IPS DF 19.7 (cell line): ENCODE measurements at places on chromosomes 5 and 9.

DNA sequence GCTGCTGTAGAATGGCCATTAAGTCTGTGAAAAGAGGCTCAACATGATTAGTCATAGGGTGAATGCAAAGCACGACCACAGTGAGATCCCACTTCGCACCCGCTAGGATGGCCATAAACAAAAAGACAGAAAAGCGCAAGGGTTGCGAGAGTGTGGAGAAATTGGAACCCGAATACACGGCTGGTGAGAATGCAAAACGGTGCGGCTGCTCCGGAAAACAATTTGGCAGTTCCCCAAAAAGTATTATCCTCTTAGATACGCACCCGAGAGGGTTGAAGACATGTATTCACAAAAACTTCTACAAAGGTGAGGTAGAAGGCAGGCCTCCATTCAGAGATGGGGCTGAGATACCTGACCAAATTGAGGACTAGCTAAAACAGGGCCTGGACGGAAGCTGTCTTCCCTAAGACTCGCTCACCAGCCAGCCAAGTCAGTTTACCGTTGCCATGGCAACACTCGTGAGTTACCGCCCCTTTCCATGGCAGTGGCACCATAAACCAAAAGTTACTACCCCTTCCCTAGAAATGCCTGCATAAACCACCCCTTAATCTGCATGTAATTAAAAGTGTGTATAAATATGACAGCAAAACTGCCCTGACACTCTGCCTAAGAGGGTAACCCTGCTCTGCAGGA, 726 bp upstream of the PSMB7 start:
- no peak for DNase-seq

- no peak for DNase-seq
Observed at GRCh38 chr9:69134412-69134811, 39.7 kb upstream of the TJP2 start.

DNA sequence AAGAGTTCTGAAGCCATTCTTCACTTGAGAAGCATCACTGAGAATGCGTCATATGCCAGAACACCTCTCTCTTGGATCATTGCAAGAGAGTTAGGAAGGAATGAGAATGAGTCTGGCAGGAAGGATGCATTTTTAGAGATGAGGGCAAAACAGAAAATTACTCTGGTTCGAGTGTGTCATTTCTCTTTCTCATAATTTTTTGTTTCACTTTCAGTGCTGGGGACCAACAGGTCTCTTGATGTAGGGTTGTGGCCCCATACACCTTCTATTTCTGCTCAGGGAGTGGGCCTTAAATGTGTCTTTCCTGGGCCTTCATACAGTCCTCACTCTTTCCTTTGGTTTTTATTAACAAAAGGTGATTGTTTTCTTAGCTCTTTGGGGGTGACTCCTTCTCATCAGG, 302.4 kb downstream of the NR3C1 start:
- no peak for DNase-seq

DNA sequence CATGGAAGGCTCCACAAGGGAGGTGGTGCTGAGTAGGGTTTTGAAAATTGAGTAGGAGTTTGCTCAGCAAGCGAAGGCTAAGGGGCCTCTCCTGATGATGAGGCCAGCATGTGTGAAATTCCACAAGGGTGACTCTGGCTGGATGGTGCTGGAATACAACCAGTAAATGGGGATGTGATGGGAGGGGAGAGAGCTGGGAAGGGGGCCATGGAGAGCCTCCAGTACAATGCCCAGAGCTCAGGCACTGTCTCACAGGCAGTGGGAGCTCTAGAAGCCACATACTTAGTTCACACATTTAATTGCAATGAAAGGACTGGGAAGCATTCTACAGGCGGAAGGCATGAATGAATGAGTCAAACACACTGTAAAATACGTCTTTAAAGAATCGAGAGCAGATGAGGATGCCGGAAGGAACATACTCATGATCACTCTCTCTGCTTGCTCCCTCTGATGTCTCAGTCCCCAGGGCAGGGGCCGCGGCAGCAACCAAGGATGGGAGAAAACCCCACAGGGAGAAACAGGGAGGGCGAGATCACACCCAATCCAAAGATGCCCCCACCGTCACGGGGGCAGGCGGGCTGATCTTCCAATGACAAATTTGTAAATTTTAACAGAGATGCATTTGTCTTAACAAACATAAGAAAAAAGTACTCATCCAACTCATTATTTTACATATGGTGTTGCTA, 261.0 kb downstream of the NSG2 start:
- no peak for DNase-seq

DNA sequence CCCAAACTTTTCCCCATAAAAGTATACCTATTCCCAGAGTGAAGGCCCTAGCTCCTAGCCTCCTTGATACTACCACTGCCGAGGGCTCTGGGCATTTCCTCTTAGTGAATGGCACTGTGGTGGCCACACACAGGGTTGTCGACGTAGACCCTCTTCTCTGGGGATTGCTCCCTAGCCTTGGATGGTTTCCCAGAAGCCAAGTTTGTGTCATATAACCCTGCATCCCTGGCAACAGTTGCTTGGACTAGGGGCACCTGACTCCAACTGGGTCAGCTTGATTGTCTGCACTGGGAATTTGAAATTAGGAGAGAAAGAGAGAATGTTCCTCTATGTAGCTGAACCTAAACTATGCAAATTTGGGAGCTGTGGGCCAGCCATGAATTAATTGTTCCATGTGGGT, 32.3 kb upstream of the KIF2A start:
- DNase-seq = no peak

DNA sequence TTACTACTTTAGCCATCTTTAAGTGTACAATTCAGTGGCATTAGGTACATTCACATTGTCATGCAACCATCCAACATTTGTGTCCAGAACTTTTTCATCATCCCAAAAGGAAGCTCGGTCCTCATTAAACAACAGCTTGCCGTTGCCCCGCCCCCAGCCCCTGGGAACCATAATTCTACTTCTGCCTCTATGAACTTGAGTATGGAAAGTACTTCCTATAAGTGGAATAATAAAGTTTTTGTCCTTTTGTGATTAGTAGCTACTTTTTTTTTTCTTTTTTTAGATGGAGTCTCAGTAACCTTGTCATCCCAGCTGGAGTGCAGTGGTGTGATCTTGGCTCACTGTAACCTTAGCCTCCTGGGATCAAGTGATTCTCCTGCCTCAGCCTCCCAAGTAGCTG, 5.0 kb downstream of the GBGT1 start:
- DNase-seq = no peak

- DNase-seq = no peak
Observed at GRCh38 chr5:8381972-8382371, 513.0 kb downstream of the MTRR start.

DNA sequence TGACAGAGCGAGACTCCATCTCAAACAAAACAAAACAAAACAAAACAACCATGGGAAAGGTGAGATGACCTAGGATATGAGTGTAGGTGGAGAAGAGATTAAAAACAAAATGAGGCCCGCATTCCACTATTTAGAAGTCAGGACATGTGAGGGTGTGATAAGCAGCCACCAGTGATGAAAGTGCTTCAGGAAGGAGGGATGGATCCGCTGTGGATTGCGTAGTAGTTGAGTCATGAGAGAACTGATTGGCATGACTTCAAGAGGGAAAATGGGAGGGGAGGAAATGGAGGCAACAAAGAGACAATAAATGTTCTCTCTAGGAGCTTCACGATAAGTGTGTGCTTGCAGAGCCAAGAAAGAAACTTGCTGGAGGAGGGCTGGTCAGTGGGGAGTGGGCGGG, 367.6 kb downstream of the ARL15 start:
- no peak for DNase-seq

DNA sequence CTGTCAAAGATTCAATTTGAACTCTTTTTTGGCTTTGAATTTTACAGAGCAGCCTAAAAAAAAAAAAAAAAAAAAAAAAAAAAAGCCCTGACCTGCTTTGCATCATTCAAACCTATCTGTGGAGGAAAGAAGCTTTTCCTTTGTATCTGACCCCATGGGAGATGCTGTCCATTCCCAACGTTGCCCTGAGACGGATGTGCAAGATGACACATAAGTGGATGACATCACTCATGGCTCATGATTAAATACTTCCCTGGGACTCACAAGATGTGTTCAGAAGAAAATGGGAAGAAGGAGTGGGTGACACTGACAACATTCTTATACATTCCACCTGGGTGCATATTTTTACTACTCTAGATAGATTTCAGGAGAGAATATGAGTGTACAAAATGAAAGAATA, 245.7 kb upstream of the ELAVL2 start:
- DNase-seq = no peak

GRCh38 chr9:26170190-26170589, 491.9 kb upstream of the TUSC1 start:
- no peak for DNase-seq

- DNase-seq = no peak
Observed at GRCh38 chr5:65359981-65360380, 121.7 kb downstream of the ADAMTS6 start.

GRCh38 chr5:169301386-169301934, 521 bp upstream of the SLIT3 start:
- no peak for DNase-seq

GRCh38 chr9:89502038-89502601, 4.2 kb upstream of the SEMA4D start:
- DNase-seq = no peak

DNA sequence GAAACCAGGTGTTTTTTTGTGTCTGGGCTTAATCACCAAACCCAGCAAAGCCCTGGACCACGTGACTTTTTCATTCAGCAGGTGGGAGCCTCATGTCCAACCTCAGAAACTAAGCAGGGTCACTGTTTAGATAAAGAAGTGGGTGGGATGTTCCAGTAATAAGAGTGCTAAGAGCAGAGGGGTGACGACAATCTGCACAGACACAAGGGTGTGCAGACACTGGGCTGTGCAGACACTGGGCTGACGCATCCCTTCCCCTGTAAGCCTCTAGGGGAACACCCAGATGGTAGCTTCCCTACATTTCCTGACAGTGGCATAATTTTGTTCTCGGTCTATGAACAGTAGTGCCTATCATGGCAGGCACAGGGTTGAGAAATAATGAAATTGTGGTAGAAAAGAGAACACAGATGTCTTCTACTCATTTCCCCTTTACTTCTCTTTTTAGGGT, 85.1 kb downstream of the SAXO1 start:
- no peak for DNase-seq

DNA sequence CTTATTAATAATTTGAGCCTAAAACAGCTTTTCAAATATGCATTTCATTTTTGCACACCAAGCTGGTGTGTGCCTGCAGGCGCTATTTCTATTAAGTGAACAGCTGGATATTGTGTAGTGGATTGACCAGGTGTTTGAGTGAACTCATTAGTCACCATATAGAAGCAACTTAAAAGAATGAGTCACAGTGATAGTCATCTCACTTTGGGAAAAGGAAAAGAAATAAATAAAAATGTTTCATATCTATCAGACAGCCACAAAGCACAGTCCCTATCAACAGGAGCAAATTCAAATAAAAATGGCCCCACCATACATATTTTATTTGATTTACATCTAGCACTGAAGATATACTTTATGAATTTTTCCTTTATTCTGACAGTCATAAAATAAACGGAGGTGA, 456.5 kb upstream of the CDH9 start:
- no peak for DNase-seq

DNA sequence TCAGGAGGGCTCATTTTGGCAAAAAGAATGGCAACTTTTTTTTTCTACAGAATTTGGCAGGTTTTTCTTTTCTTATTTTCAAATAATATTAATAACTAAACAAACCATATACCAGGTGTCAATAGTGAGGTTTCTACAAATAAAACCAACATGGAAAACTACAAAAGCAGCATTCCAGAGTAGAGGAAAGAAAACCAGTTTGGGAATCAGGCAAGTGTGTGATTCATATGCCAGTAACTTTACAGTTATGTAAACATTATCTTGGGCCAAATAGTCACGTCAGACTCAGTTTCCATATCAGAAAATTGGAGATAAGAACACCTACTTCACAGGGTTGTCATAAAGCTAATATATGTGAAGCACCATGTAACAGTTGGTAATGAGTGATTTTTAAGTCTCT, 51.7 kb downstream of the FBXW11 start:
- no peak for DNase-seq

- no peak for DNase-seq
Observed at GRCh38 chr9:125089331-125089730, 54.0 kb downstream of the SCAI start.

DNA sequence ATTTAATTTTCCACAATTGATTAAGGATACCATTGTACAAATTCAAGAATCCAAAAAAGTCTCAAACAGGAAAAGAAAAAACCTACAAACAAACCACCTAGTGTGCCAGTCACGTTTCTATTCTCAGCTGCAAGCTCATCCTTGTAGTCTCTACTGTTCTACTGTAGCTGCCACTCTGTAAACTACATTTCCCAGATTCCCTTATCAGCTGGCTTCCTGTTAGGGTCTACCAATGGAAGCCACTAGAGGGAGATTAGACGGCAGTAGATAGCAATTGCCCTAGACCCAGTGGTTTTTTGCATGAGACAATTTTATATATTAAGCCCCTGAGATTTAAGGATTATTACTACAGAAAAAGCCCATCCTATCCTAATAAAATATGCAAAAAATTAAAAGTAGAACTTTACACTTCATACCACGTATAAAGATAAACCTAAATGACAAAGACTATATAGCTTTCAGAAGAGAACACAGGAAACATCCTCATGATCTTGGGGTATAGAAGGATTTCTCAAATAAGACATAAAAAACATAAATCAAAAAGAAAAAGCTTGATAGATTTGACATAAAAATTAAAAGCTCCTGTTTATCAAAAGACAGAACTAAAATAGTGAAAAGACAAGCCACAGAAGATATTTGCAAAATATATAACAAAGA, 37.4 kb downstream of the P4HA2 start:
- no peak for DNase-seq

DNA sequence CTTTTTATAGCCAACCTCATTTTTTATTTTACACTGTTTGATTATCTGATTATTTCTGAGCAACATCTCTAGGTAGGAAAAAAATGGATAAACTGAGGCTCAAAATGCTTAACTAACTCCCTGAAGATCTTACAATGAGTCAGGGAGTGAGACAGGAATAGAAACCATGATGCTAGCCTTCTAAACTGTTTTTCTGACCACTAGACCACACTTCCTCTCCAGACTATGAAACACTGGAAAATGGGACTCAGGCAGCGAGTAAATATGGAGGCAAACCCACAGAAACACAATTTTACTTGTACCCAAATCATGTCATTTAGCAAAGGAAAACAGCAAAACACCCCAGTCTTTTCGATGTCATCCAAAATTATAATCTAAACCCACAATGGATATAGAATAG, 129.9 kb upstream of the ANKH start:
- no peak for DNase-seq
